ENCODE measurements at places on chromosomes 11 and 22.

DNA sequence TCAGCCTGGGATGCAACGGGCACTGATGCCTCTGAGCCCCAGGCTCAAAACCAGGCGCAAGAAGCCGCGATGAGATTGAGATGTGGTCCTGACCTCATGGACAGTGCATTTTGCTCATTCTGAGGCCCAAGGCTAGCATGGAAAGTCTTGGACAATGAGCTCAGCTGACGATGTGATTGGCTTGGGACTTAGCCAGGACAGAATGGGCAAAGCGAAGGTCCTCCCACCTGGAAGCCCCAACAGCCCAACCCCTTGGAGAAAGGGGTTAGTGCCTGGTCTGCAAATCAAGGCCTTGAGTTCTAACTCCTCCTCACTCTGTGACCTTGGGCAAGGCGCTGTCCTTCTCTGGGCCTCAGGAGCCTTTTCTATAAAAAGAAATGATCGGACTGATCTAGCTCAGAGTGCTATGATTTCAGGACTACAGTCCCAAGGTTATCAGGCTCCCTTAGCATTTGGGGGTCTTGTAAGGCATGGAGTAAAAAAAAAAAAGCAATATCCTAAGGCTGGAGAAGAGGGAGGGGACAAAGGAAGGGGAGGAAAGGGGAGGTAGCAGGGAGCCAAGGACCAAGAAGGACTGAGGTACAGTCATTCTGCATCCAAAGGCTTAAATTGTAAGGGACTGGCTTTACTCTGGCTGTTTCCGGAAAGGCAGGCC, 2.7 kb downstream of the SLC43A3 start:
- DNase-seq = no peak

- DNase-seq = no peak
Observed at GRCh38 chr11:94590352-94591041, 23.3 kb downstream of the PIWIL4 start.

DNA sequence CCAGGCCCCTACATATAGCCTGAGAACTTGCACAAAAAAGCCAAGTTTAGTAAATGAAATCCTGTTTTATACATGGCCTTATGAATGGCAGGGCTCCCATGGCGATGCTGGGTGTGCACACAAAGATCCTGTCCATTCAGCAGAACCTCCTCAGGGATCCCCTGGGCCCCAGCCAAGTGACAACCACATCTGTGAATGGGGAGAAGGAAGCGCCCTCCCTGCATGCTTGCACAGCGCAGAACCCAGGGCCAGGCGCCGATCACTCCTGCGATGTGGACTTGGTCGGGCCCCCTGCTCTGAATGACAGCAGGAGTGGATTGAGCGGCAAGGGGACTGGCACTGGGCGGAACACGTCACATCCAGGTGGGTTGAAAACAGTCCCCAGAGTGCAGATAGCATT, 4.5 kb upstream of the CDC42EP2 start:
- DNase-seq = no peak

GRCh38 chr11:37657645-37658044, 1059.6 kb upstream of the RAG2 start:
- DNase-seq = no peak

- DNase-seq = no peak
Observed at GRCh38 chr11:75087319-75088305, 9.1 kb downstream of the OR2AT4 start.

DNA sequence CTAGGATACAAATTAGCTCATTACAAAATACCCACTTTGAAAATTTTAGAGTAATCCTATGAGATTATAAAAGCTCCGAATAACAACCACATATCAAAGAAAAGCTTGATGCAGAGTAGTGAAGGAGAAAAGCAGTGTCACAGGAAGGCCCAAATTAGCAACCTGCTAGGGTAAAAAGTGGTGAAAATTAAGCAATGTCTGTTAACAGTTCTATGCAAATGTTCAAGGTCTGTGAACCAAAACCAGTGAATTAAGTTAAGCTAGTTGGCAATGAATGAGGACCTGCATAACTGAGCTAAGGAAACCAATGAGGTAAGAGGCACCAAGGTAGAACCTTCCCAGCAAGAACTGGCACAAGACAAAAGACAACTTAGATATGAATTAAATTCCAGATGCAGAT, 29.6 kb downstream of the PRDM10 start:
- no peak for DNase-seq

DNA sequence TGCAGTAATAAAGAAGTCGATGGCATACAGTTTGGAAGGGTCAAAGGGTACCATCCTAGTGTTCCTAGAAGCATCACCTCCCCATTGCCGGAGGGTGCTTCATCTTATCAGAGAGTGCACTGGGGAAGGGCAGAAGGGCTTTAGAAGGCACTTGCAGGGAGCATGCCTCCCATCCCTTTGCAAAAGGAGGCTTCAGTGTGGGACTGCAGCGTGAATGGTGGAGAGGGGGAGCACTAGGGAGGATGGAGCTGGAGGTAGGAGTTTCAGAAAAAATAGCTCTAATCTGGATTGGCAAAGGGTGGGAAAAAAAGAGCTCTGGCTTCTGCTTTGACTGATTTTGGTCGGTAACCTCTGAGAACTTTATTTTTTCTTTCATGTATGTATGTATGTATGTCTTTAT, 5.0 kb downstream of the NTM start:
- DNase-seq = no peak

GRCh38 chr11:79547256-79547655, 106.4 kb upstream of the TENM4 start:
- no peak for DNase-seq

DNA sequence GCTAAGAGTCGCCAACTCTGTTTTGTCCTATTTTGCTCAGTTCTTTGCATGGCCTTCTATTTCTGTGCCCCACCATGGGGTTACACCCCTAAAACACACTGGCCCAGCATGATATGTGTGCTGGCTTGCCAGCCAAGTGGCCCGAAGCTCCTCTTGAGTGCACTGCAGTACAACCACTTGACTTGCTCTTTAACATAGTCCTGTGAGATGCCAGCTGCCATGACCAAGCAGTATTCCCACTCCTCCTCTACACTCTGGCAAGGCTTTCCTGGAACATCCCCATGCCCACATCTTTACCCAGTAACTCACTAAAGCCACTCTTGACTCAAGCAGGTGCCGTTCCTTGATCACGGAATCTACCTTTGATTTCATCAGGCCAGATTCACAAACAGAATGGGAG, 102.9 kb upstream of the GAL start:
- no peak for DNase-seq

- peak; percentile 76 for DNase-seq
Observed at GRCh38 chr22:45435544-45436139, 22.1 kb downstream of the RIBC2 start.

DNA sequence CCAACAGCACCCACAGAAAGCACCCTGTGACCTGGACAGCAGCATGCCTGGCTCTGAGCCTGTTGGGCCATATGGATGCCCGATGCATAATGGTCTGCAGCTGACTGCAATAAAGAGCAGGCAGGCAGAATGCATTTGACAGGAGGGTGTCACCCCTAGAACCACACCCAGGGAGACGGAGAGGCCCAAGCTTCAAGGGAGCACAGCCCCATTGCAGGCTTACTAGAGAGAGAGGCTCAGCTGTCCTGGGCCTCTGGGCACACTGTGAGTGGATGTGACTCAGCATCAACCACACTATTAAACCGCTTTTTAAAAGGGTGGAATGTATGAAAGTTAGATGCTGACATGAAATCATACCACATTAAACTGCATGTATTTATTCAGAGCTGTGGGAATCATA, 365.3 kb downstream of the CTTN start:
- DNase-seq = no peak

DNA sequence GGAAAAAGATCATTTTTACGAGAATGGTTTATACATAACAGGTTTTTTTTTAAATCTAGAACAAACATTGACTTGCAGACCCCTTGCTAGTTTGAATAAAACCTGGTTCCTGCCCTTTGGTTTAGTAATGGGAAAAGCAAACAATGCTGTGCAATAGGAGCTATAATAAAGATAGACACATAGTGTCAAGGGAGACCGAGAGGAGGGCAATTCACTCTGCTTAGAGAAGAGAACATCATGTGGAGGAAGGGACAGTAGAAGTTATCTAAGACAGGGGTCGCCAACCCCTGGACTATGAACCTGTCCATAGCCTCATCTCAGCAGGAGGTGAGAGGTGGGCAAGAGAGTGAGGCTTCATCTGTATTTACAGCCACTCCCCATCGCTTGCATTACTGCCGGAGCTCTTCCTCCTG, 7.0 kb upstream of the RDX start:
- no peak for DNase-seq

DNA sequence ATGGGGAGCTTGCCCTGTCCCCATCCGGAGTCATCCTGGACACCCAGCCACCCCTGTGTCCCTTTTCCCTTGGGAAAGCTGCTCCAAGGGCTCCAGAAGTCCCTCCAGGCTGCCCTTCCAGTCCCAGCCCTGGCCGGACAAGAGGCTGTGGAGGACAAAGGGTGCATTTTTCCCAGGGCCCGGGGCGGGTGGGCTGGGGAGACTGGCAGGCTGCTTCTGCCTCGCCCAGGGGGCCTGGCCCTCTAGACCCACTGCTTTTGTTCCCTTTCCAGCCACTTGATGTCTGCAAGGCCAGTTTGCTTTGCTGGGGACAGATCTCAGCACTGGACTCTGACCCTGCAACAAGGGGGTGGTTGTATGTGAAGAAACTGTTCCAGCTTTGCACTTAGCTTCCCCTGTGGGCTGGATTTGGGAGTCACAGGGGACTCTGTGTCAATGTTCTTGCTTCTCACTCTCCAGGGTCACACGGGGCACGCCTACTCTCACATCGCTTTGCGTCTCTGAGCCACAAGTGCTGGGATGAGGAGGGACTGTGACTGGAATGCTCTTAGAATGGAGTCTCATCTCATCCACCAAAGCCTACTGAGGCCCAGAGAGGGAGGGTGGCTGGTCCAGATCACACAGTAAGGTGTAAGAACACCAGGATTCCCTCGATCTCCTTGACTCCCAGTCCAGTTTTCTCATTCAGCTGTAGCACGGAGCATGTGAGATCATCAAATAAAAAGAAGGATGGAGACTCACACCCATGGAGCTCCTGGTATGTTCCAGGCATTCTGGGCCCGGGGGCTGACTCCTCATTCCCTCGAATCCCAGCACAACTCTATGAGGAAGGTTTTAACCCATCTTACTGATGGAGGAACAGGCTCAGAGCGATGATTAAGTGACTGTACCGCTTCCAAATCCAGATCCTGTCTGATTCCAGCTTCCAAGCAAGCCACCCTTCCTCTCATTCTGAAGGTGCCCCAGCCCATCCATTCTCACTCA, 59.9 kb downstream of the FBXO7 start:
- no peak for DNase-seq

GRCh38 chr11:12717851-12718291, 43.6 kb downstream of the TEAD1 start:
- no peak for DNase-seq

DNA sequence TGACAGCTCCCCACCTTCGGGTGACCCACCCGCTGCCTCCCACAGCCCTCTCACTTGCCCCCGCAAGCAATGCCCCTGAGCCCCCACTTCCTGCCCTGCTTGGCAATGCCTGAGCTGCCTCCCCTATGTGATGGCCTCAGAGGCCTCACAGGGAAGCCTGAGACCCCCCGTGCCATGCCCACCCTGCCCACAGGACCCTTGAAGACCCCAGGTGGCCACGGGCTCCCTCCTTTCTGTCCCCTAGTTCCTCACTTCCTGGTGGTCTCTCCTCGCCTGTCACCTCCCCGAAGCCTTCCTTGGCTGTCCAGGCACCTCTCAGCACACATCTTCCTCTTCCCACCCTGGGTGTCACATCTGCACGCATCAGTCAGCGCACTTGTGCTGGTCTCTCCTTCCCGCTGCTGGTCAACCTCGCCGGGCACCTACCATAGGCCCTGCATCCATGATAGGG, 90.5 kb downstream of the BRD1 start:
- no peak for DNase-seq

DNA sequence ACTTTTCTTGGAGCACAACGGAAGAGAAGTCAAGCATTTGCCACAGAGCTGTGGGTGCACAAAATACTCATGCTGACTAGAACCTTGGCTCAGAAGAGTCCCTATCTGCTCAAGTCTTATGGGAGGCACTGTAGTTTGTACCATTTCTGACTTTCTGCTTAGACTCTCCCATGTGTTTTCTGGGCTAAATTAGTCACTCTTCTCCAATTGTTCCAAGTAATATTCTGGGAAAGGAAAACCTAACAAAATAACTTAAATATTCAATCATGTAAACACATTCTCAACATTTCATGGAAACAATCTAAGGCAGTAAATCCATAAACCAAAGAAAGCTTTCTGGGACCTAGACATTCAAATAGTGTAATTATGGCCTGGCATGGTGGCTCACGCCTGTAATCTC, 220.7 kb downstream of the SWAP70 start:
- DNase-seq = no peak

- no peak for DNase-seq
Observed at GRCh38 chr11:5737091-5737490, 843 bp downstream of the OR56B1 start.

DNA sequence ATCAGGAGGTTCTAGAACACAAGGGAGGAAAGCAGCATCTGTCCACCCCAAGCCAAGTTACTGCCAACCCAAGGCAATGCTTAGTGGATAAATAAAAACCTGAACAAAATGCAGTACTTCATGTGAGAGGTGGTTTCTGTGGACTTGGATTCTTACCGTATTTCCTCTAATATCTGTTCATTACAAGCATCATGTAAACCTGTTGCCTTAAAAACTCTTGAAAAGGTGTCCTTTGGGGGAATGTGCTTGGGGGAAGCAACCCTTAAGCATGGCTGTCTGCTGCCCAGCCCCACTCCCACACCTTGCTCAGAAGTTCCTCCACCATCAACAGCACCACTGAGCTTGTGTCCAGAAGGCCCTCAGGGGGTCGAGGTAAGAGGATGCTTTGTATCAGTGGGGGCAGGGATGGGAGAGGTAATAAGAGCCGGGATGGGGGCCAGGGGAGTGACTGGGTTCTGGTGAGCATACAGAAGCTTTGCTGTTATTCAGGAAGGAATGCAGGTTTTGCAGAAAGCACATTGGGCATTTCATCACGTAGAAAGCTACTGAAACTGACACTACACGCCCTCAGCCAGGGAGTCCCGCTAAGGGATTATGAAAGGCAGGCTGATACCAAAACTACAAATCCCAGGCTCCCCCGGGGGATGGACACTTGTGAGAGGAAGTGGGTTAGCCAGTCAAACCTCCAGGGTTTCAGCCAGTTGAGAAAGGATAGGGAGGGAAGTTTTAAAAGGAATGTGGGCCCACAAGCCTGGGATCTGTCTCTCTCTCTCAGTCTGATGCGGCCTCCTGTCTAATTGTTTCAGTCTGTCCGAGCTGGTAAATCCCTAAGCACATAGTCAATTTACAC, 52.0 kb downstream of the KCNJ1 start:
- no peak for DNase-seq

- DNase-seq = no peak
Observed at GRCh38 chr11:133955945-133956421, 785 bp downstream of the IGSF9B start.

GRCh38 chr11:11826260-11826659, 15.5 kb upstream of the USP47 start:
- no peak for DNase-seq

DNA sequence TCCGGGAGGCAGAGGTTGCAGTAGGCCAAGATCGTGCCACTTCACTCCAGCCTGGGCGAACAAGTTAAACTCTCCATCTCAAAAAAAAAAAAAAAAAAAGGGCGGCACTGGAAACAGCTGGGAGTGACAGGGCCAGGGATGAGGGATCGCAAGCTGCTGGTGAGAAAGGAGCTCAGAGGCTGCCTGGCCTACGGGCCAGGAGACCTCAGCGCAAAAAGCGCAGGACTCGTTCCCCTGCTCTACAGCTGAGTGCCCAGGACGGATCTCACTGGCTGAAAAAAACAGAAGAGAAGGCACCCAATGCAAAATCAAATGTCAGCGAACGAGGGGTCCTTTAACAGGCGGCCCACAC, 650 bp upstream of the NUP50 start:
- peak; percentile 19 for DNase-seq
